ENCODE measurements at places on chromosomes 7 and 10. TPM values are rescaled to one million over a fixed set of nuclear protein-coding genes. Genes with fewer than 3 reads are reported as not detected.

DNA sequence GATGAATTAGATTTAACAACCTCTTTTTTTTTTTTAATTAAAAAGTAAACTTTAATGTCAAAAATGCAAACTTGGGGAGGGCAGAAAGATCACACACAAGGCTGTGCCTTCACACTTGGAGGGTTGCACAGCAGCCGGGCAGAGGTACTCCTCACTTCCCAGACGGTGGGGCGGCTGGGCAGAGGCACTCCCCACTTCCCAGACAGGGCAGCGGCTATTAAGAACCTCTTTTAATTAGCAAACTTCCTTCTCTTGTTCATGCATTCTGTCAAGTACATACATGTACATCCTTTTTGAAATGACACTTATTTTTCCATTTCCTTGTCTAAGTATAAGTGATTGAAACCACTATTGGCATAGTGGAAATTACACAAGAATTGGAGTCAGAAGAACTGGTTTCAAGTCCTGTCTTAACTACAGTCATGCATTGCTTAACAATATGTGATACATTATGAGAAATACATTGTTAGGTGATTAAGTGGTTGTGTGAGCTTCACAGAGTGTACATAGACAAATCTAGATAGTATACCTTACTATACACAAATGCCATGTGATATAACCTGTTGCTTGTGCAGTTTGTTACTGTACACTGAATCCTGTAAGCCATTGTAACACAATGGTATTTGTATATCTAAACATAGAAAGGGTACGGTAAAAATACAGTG is 26.5 kb downstream of the BTRC start:
- DNase-seq = peak; percentile 100

DNA sequence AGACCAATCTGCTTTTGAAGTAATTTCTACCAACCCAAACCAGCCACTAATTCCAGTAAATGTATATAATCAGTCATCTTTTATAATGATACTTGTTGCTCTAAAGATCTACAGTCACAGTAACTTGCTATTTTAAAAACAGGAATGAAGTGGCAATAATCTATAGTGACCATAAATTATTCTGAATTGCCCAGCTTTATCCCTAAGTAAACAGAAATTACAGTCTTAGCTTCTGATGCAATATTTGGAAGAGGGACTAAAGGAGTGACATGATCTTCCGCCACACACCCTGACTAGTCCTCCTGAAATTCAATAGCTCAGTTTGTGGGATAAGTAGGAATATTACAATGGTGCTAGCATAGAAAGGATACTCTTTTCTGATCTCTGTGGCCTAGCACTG is 96.1 kb downstream of the ATE1 start:
- no peak for DNase-seq

- DNase-seq = no peak
Measured at GRCh38 chr10:94219829-94220228, 142.9 kb downstream of the NOC3L start.

The NRP1 gene
- 21.6 TPM for total RNA-seq

The STX1A gene
- total RNA-seq = 7.3 TPM

DNA sequence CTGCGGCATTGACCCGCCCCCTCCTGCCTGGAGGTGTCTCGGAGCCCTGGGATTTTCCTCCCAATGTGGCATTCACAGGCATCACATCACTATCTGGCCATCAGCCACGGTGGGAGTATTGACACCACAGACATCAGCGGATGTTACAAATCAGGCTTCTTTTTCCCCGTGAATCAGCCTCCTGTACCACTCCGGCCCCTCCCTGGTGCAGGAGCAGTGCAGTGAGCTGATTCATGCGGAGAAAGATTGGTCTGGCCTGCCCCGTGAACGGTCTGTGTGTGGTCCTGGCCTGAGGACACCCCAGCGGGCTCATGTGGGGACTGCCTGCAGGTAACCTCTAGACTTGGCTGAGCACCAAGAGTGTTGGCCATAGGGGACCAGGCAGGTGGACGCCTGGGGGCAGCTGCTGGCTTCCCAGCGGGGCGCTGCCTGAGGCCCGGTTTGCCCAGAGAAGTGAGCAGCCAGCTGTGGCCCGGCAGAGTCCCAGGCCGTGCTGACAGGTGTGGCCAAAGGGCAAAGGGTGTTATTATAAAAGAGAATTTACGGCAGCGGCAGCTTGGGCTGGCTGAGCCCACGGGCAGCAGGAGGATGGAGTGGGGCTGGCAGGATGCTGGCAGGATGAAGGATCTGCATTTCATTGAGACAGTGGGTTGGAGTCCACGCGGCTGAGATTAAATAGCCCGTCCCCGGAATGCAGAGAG is 32.1 kb upstream of the GNA12 start:
- peak; percentile 64 for DNase-seq

- DNase-seq = no peak
Measured at GRCh38 chr7:95875519-95875918, 103.2 kb downstream of the DYNC1I1 start.

GRCh38 chr7:134121632-134122139 is 5.5 kb upstream of the LRGUK start:
- no peak for DNase-seq

The LIPN gene
- total RNA-seq = not detected

- peak; percentile 25 for DNase-seq
Measured at GRCh38 chr7:45988405-45989057, 67.5 kb upstream of the IGFBP3 start.

The TMEM196 gene
- not detected for total RNA-seq

The GPR15LG gene
- 0.53 TPM for total RNA-seq

DNA sequence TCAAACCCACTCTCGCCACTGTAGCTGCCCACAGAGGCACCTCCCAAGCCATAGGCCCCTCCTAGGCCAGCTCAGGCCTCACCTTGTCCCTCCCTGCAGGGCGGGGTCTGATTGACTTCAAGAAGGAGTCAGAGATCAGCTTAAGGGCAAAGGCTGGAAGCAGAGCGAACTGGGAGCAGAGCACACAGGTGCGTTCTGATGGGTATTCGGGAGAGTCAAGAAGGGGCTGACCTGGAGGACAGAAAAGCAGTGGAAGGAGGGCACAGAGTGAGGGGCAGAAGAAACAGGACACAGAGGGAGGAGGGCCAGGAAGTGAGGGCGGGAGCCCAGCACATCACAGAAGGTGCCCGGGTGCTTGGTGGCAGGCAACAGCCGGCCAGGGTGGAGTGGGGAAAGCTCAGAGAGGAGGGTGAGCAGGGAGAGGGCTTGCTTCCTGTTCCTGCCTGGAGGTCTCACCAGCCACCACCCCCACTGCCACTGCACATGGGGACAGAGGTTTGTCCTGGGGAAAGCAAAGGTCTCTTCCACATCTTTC is at the start of gene AOC1:
Gene AOC1 (plus strand): TSS at position 147 of the 535 bp plus-strand sequence. CDS start 3,954 bp downstream, outside the sequence.
- DNase-seq = no peak

- DNase-seq = no peak
Measured at GRCh38 chr10:61541960-61542359, 88.8 kb upstream of the TMEM26 start.

The SPOCK2 gene
- total RNA-seq = 0.26 TPM

DNA sequence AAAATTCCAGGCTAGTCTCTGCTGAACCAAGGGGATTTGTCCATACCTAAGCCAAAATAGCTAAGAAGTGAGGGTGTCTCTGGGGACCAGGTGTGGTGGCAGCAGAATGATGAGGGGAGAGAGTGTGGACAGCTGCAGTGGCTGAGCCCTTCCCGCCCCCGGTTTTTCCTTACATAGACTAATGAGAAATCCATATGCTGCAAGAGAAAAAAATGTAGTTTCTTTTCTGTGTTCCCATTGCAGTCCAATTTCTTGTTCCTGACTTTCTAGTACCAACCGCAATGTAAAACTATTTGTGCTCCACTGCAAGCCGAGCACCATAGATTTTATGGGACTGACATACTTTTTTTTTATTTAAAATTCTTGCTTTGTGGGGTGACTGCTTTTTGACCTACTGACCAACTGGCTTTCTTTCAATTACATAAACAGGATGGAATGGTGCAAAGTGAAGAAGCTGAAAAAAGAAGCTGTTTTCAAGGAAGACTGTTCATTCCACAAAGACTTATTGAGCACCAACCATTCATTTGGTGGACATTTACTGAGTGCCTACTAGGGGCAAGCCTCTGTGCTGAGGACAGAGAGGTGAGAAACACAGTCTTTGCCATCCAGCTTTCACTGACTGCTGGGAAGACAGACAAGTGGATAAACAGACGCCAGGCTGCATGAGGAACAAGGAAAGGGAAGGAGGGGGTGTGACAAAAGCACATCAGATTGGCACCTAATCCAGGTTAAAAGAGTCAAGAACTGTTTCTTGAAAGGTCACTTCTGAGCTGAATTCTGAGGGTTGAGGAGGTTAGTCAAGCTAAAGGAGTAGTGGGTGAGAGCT is 9.8 kb downstream of the CEP41 start:
- no peak for DNase-seq

The TMEM236 gene
- under 0.01 TPM for total RNA-seq

- peak; percentile 98 for DNase-seq
Measured at GRCh38 chr7:6453734-6454133, 6.0 kb upstream of the DAGLB start.

- DNase-seq = no peak
Measured at GRCh38 chr7:6226194-6226799, 46.1 kb downstream of the CYTH3 start.

DNA sequence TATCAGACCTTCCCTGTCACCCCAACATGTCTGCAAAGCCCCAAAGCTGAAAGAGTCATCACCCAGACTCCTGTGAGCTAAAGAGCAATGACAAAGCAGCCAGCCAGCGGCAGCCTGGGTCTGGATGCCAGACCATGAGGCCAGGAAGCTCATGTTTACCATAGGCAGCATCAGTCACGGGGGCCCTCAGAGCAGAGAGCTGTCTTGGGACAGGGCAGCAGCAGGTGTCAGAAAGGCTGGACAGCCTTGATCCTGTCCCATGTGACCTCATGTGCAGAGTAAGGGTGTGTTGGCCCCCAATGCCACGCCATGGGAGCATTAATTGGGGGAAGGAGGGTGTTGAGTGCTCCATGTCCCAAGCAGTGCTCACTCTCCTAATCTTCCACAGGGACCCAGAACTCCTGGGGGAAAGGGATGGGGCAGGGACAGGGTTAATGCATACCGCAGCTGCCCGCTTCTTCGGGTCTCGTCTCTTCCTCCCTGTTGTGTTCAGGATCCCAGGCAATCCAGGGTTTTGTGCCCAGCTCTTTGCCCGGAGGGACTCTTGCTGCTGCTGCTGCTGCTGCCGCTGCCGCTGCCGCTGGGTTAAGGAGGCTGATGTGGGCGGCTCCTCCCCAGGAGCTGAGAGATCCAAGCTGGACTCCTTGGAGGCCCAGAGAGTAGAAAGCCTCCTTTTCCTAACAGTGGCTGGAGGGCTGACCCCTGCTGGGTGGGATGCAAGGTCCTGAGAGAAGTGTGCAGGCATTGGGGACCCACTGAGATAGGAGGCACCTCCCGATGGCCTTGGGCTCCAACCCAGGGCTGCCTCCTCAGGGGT is 7.1 kb downstream of the CCDC201 start:
- DNase-seq = no peak

DNA sequence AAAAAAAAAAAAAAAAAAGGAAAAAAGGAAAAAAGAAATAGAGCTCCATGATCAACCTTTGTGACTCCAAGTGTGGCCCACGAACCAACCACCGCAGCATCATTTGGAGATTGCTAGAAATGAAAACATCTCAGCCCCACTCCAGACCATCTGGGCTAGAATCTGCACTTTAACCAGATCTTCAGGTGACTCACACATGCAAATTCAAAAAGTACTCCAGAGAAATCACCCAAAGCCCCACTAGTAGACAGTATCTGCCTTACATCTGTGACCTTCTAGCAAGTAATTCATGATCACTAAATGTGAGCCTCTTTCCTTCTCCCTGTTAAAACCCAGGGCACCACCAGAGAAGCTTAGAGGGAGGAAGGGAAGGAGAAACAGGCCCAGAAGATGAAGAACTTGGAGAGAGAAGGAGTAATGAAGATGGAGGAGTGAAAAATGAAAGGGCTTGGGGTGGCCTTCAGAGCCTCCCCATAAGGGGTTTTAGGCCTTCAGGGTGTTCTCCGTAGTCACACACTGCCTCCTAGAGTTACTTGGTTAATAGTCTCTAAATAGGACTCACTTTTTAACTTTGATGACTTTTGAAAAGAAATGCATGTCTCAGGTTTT is 94.0 kb downstream of the SLC37A3 start:
- DNase-seq = peak; percentile 26

DNA sequence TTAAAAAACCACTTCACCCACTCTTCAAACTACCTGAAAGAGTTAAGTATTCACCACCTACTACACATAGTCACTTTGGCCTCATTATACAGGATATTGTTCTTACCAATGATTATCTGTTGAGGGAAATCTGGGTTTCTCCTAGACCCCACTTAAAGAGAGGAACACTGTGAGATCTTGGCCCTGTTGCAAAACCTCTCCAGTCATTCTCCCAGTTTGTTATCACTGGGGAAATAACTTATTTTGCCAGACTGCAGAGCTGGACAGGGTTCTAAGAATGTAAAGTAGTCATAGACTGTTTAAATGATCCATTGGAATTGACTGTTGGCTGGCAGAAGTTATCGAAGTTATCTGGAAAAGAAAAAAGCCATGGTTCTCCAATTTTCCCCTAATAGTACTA is 143.8 kb downstream of the HGF start:
- DNase-seq = no peak
